NCI-H1436 treated with DMSO at 0.1 percent for 48 hours (cell line): ENCODE measurements at places on chromosomes 7 and 10.

DNA sequence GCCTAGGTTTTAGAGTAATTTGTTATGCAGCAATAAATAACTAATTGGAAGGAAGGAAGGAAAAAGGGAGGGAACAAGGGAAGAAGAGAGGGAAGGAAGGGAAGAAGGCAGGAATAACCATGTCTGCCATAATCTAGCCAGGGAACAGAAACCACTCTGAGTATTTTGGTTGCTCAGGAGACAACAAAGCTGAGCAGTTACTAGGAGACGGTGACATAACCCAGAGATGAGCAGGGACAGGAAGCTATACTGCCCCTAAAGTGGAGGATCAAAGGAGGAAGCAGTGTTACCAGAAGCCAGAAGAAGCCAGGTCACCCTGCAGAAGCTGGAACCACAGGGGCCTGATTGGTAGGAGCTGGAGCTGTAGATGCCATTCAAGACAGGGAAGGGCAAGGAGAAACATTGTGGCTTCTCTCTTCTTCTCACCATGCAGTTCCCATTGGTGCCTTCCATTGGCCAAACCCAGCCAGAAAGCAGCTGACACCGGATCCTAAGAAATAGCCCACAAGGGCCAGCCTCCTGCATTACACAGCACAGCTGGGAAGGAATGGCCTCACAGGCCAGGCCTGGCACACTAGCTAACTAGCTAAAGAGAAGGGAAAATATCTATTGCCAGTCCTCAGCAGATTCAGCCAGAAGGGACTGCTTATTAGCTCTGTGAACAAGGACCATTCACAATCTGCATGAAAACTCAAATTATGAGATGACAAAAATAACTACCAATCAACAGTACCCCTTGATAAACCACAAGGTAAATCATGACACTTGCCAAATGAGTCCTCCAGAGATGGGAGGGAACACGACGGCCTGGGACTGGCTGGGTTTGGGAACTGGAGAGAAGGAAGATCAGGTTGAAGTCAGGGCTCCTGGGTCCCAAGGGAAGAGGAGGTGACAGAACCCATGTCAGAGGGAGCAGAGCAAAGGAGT is 184.5 kb upstream of the NFE2L3 start:
- DNase-seq, result no peak

DNA sequence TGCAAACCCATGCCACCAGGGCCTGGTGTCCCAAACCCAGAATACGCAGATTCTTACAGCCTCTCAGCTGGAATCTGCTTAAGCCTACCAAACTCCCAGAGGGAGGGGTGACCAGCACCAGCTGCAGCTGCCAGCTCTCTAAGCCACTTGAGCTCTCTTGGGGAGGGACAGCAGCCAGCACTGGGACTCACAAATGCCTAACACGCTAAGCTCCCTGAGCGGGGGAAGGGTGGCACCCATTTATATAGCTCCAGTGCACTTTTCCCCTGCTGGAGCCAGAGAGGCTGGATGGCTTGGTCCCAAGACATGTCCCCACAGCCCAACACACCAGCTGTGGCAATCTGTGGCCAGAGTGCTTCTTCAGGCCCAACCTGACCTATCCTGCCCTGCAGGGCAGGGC is 326.8 kb upstream of the NRG3 start:
- DNase-seq, result no peak

- DNase-seq, result peak; percentile 68
Observed at GRCh38 chr7:28329661-28330363, 82.5 kb upstream of the CREB5 start.

DNA sequence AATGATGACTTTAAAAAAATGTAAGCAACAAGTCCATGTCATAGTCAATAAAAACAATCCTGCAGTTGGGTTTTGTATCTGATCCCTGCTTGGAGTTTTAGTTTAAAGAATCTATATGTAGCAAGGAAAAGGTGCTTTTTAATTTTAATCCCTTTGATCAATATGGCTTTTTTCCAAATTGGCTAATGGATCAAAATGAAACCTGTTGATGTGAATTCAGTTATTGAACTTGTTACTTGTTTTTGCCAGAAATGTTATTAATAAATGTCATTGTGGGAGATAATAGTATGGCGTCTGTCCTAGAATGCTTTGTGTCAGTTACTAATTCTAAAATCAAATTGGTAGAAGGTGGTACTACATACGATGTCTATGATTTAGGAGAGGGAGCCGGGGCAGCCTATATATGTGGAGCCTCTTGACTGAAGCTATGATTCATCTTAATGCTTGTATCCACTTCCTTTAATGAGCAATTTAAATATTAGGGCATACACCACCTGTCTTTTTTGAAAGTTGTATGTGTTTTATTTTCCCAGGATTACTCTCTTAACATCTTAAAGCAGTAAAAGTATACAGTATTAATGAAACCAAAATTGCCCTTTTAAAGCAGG is 10.3 kb upstream of the PBLD start:
- DNase-seq, result no peak

GRCh38 chr10:131312478-131312836 is 936 bp upstream of the TCERG1L start:
- DNase-seq, result peak; percentile 30

DNA sequence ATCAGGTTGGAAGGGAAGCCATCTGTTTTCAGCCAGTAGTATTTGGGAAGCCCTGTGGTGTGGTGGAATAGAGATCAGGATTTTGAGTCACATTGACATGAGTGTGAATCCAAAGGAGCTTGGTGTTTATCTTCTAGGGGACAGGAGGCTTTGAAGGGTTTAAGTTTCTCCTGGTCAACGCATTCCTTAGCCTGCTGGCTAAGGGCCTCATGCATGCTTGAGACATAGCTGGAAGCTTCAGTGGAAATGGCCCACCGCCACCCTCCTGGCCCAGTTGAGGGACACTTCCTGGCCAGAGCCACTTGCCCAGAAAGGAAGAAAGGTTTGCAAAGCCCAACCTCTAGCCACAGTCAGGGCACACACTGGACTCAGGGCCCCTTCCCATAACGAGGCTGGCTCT is 70.9 kb downstream of the CDK1 start:
- DNase-seq, result no peak

DNA sequence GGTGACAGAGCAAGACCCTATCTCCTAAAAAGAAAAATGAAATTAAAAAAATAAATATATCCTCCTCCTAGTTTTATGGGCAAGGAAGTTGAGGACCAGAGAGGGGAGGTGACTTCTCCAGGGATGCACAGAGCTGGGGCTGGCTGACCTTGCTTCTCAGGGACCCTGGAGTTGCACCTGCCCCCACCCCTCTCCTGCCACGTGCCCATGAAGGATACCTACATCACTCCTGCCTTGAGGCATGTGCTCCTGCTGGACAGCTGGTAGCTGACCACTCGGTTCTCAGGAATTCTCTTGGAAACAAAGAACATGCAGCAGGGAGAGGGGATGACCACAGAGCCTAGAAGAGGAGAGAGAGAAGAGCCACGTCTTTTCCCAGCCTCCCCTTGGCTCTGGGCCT is 522 bp downstream of the CCL24 start:
- no peak for DNase-seq

DNA sequence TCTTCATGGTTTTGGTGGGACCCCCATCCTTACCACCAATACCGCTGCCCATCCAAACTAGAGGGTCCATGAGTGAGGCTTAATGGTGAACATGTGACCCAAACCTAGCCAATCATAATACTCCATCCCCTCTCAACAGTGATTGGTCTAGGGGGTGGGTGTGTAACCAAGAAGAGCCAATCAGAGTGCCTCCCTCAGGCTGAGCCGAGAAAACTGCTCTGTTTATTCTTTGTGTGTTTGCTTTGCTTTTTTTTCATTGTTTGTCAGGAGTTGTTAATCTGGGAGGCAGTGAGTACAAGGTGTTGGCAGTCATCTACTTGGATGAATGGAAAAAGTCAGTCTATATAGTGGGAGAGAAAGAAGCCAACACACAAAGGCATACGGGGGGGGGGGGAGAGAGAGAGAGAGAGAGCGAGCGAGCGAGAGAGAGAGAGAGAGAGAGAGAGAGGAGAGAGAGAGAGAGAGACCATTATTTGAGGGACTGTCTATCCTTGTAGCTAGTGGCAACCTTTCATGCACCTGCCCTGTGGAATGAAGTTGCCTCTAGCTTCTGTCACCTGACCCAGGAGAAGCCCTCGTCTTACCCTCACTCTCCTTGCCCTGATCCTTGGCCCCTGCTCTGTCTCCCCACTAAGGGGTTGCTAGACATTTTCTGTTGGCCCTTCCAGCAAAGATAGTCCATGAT is 441.7 kb downstream of the TYW1 start:
- DNase-seq, result no peak

DNA sequence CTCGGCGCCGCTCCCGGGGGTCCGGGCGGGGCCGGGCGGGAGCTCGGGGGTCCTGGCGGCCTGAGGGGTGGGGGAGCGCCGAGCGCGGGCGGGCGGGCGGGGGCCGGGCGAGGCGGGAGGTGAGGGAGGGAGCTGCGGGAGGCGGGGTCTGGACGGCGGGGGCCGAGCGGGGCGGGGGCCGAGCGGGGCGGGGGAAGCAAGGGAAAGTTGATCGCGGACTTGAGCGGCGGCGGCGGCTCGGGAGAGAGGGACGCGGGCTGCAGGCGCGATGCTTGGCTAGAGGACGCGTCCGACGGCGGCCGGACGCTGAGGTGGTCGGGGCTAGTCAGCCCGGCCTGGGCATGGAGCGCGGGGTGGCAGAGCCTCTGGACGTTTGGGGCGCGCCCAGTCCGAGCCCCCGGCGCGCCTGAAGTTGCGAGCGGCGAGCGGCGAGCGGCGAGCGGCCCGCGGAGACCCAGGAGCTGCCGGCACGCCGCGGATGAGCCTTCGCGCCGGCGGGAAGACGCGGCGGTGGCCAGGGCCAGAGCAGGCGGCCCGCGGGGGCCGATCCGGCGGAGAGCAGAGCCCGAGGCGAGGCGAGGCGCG is at the start of gene CDH23:
Gene CDH23 (plus strand): TSS at position 210 of the 585 bp plus-strand sequence. CDS start 42,912 bp downstream, outside the sequence.
- DNase-seq, result no peak

GRCh38 chr10:71397296-71398212 is 834 bp downstream of the CDH23 start:
- DNase-seq, result no peak

GRCh38 chr10:132165416-132165980 is 21.2 kb upstream of the DPYSL4 start:
- no peak for DNase-seq

DNA sequence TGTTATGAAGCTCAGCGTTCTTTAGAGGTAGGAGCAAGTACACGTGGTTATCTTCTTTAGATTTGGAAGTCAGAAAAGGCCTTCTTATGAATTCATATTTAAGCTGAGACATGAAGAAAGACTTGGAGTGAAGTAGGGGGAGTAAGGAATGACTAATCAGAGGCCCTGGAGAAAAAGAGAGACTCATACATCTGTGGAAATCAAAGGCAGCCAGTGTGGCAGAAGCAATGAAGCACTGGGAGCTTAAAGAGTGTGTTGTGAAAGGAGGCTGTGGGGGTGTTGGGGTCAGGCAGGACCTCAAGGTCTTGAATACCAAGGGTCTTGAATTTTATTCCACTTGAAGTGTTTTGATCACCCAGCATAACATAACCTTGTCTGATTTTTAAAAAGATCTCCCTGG is 35.7 kb upstream of the FGL2 start:
- DNase-seq, result no peak

DNA sequence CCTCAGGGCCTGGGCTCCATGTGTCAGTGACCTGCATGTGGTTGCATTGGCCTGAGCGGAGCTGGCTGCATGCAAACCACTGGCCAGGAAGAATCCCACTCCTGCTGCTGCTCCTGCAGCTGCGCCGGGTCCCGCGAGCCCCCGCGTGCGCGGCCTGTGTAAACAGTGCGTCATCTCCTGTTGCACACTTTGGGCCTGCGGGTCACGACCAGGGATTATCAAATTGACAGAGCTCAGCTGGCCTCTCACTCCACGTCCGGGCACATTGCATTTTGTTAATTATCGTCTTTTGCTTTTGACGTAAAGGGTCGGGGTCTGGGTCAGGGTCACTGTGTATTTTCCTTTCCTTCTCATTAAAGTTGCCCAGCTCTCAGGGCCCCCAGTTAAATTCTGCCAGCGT is 132.6 kb downstream of the RGS10 start:
- no peak for DNase-seq

GRCh38 chr7:45917658-45918057 is 3.4 kb downstream of the IGFBP3 start:
- no peak for DNase-seq

DNA sequence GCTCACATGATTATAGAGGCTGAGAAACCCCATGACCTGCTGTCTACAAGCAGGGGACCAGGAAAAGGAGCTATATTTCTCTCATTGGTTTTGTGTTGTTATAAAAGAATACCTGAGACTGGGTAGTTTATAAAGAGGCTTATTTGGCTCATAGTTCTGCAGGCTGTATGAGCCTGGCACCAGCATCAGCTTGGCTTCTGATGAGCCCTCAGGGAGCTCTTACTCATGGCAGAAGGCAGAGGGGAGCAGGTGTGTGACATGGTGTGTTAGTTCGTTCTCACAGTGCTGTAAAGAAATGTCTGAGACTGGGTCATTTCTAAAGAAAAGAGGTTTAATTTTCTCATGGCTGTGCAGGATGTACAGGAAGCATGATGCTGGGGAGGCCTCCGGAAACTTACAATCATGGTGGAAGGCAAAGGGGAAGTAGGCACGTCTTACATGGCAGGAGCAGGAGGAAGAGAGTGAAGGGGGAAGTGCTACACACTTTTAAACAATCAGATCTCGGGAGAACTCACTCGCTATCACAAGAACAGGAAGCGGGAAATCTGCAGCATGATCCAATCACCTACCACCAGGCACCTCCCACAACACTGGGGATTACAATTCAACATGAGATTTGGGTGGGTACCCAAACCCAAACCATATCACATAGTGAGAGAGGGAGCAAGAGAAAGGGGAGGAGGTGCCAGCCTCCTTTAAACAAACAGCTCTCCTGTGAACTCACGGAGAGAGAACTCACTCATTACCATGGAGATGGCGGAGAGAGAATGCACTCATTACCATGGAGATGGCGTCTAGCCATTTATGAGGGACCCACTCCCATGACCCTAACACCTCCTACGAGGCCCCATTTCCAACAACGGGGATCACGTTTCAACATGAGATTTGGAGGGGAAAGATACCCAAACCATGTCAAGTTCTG is 133.4 kb downstream of the JCAD start:
- no peak for DNase-seq

DNA sequence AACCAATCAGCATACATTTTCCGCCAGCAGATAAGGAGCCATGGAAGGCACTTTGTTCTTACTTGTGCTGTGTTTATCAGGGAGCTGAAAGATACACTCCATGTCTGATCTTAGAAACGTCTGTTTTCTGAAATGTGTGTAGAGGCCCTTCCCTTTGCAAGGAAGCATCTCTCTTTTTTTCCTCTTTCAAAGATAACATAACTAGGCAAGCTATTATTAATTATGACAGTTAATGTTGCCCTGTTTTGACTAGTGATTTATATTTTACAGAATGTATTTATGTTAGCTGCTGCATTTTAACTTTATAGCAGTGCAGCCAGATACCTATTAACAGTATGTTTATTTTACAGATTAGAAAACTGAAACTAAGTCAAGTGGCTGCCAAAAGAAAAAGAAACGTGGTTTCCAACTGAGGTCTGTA is 683.2 kb upstream of the IGFBP3 start:
- no peak for DNase-seq

GRCh38 chr10:88415533-88416130 is 167.5 kb downstream of the RNLS start:
- DNase-seq, result no peak

GRCh38 chr7:149297034-149297755 is 35.2 kb downstream of the ZNF783 start:
- DNase-seq, result no peak
